ENCODE measurements at places on chromosomes 2 and 18.
A peak's percentile ranks its signal among the peaks of the same experiment; 100 is the strongest.

GRCh38 chr2:187169864-187170263 is 278.2 kb downstream of the CALCRL start:
- DNase-seq: no peak

DNA sequence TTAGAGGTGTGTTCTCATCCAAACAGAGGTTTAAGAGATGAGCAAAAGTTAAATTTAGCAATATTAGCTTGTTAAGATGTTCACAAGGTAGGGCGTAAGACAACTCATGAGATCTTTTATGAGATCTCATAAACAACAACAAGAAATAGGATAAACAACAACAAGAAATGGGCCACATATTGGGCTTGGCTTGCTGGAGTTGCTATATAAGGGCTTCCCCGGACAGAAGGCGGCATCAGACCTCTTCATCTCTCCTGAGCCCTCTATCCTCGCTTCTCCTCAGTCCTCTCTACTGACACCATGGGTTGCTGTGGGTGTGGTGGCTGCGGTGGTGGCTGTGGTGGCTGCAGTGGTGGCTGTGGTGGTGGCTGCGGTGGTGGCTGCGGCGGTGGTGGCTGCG is at the start of gene SCYGR8:
SCYGR8 (plus strand) TSS at position 301 of the 400 bp plus-strand sequence; CDS start at position 301, 0 bp downstream.
- DNase-seq: no peak

DNA sequence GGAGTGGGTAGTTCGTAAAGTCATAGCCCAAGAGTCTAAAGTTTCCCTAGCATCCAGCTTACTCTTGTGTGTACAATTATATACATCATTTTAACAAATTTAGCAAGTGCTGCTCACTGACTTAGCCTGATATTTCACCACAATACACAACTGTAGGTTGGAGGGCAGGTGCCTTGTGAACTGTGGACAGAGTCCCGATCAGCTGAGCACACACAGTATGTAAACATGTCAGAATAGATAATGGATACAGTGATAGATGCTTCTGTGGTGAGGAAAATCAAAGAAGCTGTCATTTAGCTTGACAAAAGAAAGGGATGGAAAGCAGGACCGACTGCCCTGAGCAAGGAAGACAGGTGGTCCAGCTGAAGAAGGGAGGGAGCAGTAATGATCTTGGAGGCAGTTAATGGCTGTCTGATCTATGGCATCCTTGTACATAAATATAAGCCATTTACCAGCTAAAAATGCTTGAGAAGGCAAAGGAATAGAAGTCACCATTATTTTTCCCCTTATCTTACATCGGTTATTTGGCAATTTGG is 372.8 kb upstream of the UBE2E3 start:
- no peak for DNase-seq

GRCh38 chr18:74982946-74983635 is 225.8 kb downstream of the PTGR3 start:
- no peak for DNase-seq

GRCh38 chr2:97736608-97737330 is 23.4 kb downstream of the ZAP70 start:
- no peak for DNase-seq

DNA sequence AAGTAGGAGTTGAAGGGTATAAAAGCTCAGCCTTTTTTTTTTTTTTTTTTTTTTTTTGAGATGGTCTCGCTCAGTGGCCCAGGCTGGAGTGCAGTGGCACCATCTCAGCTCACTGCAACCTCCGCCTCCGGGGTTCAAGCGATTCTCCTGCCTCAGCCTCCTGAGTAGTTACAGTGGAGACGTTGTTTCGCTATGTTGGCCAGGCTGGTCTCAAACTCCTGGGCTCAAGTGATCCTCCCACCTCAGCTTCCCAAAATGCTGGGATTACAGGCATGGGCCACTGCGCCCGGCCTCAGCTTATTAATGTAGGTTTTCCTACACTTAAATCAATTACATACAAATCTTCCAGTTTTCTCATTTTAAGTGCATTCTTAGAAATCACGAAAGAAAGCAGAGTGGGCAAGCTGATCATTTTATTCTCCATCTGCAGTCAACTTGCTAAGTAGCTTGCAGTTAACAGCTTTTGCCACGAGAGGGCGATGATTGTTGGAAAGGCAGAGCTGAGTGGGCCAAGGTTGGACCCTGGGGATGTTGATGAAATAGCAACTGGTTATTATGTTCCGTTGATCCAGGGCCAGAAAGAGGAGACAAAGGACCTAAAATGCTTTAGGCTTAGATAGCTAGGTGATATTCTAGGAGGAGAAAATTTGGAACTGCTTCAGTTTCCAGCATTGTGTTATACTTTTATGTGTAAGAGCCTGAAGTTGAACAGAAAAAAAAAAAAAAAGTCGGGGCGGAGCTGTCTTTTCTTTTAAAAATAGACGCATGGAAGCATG is 234.4 kb upstream of the EPAS1 start:
- peak; percentile 54 for DNase-seq

- DNase-seq: no peak
Measured at GRCh38 chr2:47751856-47752414, 31.0 kb upstream of the MSH6 start.

- no peak for DNase-seq
Measured at GRCh38 chr2:229909090-229909489, 12.7 kb downstream of the TRIP12 start.

DNA sequence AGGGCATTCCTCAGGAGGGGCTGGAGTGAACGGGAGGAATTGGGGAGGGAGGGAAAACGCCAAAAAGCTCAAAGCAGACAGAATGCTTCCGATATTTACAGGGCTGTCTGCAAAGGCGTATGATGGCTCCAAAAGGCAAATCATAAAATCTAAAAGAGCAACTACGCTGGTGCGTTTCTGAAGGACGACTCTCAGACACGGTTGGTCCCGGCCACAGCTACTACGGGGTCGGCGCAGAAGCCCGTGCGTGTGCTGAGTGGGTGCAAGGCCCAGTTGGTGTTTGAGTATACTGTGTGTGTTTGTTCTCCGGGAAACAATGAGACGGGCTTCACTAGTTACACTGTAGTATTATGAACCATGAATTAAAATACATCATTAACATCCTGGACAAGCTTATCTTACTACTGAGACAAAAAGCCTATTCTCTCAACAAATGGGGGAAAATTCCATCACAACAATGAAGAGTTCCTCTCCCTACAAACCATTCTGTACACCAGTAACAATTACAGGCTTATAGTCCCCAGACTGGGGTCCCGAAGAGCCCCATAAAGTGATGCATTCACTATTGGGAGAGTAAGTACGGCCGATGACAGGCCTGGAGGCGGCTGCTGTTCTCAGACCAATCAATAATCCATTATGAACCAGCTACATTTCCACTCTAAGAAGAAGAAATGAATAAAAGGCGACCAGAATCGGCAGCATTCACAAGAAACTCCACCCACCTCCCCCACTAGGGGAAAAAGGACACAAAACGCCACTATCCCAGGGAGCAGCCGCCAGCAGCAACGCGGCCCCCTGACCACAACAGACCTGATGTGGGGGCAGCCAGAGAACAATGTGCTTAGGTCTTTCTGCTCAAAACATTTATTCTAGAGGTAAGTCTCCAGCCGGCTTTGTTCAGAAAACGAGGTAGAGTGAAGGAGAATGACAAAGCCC is 43.4 kb downstream of the ZNF516 start:
- no peak for DNase-seq

DNA sequence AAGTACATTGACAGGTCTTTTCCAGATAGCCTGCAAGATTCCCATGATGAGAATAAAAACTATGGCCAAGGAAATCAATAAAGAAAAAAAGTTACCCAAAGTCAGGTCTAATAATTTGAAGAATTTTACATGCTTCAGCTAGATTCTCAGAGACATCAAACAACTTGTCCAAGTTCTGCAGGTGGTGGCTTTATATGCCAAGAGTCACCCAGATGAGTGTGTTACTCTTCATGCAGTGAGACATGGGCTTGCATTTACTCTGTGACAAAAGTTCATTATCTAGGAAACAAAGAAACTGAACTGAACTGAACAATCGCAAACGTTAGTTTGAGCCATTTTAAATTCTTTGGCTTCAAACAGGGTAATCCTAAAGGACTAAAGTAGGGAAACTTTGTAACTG is 548.5 kb upstream of the SYT4 start:
- no peak for DNase-seq

GRCh38 chr2:84939426-84940087 is 31.4 kb upstream of the KCMF1 start:
- peak; percentile 64 for DNase-seq

DNA sequence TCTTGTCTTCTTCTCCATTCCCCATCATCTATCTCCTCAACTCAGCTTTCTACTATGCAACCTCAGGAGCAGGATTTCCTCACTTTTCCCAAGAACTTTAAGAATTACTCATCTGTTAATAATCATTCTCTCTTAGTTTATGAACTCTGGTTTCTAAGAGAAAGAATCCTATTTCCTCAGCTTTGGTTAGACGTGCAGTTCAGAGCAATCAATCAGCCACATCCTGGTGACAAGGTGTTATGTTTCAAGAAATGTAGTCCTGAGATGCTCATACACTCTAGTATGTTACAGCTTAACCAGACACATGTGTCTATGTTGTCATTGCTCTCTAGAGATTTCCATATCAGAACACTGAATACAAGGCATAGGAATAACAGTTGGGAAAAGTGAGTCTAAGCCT is 277.9 kb downstream of the MBD2 start:
- DNase-seq: no peak

GRCh38 chr2:128689971-128690370 is 371.3 kb upstream of the HS6ST1 start:
- no peak for DNase-seq

DNA sequence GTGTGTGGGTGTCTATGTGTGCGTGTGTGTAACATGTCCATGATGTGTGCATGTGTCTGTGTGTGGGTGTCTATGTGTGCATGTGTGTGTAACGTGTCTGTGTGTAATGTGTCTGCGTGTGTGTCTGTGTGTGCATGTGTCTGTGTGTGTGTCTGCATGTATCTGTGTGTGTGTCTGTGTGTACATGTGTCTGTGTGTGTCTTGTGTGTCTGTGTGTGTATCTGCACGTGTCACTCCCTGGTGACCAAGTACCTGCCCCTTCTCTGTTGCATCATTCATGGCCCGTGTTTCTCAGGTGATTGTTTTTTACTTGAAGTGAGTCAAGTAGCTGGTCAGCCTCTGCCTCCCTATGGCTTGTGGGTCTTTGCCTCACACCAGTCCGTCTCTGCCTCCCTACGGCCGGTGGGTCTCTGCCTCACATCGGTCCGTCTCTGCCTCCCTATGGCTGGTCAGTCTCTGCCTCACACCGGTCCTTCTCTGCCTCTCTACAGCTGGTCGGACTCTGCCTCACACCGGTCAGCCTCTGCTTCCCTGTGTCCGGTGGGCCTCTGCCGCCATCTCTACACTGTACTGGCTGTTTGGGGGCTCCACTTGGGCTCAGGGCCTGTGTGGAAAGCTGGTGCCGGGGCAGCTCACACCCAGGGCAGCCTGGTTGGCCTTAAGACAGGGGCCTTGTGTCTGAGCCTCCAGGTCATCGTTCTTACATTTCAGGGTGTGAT is 31.6 kb downstream of the KCNG2 start:
- DNase-seq: no peak

GRCh38 chr2:147512206-147512605 is 332.6 kb upstream of the ACVR2A start:
- DNase-seq: no peak

- DNase-seq: no peak
Measured at GRCh38 chr2:54196646-54197045, 59.4 kb downstream of the TSPYL6 start.

DNA sequence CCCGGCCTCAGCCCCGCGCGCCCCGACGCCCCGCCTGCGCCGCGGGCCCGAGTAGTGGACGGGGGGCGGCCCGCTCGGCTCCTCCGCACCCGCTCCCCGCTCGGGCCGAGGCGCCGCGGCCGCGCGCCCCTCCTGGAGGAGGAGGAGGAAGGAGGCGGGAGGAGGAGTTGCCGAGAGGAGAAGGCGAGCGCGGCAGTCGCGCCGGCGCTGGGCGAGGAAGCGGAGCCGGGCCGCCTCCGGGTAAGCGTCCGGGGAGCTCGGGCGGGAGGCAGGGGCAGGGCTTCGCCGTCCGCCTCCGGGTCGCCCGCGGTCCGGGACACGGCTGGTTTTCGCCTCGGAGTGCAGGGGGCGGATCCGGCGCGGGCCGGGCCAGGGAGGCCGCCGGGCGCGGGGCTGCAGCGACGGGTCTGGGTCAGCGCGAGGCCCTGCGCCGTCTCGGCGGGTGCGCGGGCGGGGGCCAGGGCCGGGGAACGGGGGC is at the start of gene SOCS6:
SOCS6 (plus strand) TSS at position 195 of the 478 bp plus-strand sequence. CDS start 35,624 bp downstream, outside the sequence.
- DNase-seq: peak; percentile 12

DNA sequence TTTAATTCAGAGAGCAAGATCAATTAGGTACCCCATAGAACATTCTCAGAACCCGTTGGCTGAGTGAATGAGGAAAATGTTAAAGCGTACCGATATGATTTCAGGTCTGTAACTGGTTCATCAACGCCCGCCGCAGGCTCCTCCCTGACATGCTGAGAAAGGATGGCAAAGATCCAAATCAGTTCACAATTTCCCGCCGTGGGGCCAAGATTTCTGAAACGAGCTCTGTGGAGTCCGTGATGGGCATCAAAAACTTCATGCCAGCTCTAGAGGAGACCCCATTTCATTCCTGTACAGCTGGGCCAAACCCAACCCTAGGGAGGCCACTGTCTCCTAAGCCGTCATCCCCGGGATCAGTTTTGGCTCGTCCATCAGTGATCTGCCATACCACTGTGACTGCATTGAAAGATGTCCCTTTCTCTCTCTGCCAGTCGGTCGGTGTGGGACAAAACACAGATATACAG is 7.3 kb downstream of the TGIF1 start:
- no peak for DNase-seq

GRCh38 chr2:101563849-101564248 is 88.9 kb upstream of the RFX8 start:
- no peak for DNase-seq

DNA sequence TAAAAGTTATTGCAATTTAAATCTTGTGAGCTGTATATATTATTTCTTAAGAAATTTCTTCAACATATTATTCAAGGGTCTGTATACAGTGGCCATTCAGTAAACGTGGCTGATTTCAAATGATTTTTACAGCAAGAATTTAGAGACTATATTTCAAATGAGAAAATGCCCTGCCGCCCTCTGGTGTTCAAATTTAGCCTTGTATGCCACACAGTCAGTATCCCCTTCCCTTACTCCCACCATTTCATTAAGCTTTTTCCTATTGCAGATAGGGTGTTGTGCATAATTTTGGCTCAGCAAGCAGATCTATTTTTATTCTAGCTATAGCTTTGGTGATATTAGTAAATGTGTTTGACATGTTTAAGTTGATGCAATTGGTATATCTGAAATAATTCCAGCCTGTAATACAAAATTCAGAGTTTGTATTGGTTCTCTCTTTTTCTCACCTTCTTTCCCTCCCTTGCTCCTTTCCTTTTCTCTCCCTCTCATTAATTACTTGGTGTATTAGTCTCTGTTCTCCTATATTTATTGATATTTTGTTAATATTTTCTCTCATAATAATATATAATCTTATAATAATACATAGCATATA is 22.8 kb upstream of the SCN7A start:
- no peak for DNase-seq

DNA sequence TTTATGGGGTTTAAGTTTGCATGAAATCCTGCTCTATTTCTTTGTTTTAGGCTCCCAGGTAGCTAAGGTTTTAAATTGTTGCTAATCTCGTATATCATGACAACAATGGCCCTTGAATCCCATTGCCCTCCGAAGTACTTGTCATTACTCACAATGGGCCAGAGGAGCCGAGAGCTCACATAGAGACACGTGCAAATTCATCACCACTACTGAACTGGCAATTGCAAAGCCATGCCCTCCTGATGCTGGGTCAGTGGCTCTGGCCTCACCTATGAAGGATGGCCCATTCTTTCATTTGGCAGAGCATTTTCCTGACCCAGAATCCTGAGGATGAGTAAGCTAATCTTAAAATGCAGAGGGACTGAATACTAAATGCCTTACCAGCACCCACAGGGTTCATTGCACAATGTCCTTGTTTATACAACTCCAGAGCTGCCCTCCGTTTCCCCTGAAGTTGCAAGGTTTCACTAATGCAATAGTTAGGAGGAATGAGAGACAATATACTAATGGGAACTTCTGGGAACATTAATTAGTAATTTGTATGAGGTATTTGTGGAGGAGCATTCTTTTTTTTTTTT is 71.6 kb upstream of the GAREM1 start:
- DNase-seq: no peak
